ENCODE measurements at places on chromosomes 6 and 20.
A peak's percentile ranks its signal among the peaks of the same experiment; 100 is the strongest.

DNA sequence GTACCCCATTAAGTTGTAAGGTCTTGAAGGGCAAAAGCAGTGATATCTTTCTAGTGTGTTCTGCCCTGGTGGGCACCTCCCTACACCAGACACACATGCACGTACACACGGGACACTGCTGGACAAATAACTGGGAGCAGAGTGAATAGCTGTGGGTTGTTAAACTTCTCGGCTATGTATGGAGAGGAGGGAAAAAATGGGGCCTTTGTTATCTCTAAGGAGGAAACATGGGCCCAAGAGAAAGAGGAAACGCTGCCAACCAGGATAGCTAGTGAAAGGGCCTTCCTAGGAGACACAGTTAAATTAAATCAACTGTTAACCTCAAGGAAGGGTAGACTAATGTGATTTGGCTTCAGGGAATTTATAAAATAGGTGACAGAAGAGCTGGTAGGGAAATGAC is 169.7 kb downstream of the MYLK4 start:
- no peak for DNase-seq

- no peak for DNase-seq
Measured at GRCh38 chr6:148448369-148449012, 105.9 kb downstream of the SASH1 start.

DNA sequence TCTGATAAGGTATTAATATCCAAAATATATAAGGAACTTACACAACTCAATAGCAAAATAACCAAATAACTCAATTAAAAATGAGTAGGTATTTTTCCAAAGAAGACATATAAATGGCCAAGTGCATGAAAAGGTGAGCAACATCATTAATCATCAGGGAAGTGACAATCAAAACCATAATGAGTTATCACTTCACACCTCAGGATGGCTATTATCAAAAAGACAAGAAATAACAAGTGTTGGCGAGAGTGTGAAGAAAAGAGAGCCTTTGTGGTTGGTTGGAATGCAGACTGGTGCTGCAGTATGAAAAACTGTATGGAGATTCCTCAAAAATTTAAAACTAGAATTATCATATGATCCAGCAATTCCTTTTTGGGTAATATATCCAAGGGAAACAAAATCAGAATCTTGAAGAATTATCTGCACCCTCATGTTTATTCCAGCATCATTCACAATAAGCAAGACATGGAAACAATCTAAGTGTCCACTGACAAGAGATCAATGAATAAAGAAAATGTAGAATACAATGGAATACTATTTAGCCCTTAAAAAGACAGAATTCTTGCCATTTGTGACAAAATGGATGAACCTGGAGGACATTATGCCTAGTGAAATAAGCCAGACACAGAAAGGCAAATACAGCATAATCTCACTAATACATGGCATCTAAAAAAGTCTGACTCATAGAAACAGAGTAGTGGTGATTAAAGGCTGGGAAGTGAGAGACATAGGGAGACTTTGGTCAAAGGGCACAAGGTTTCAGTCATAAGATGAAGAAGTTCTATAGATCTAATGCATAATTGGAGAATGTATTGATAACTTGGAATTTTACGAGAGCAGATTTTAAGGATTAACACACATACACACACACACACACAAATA is 175.6 kb downstream of the FOXA2 start:
- DNase-seq = no peak

- DNase-seq = no peak
Measured at GRCh38 chr20:12659942-12660341, 348.8 kb upstream of the SPTLC3 start.

GRCh38 chr6:108243836-108244235 is 17.0 kb downstream of the SNX3 start:
- no peak for DNase-seq

- DNase-seq = peak; percentile 77
Measured at GRCh38 chr20:31747640-31748039, 8.6 kb downstream of the TPX2 start.

GRCh38 chr6:108737594-108738546 is 110.4 kb upstream of the ARMC2 start:
- DNase-seq = peak; percentile 98

- no peak for DNase-seq
Measured at GRCh38 chr6:33988121-33989015, 157.5 kb downstream of the GRM4 start.

DNA sequence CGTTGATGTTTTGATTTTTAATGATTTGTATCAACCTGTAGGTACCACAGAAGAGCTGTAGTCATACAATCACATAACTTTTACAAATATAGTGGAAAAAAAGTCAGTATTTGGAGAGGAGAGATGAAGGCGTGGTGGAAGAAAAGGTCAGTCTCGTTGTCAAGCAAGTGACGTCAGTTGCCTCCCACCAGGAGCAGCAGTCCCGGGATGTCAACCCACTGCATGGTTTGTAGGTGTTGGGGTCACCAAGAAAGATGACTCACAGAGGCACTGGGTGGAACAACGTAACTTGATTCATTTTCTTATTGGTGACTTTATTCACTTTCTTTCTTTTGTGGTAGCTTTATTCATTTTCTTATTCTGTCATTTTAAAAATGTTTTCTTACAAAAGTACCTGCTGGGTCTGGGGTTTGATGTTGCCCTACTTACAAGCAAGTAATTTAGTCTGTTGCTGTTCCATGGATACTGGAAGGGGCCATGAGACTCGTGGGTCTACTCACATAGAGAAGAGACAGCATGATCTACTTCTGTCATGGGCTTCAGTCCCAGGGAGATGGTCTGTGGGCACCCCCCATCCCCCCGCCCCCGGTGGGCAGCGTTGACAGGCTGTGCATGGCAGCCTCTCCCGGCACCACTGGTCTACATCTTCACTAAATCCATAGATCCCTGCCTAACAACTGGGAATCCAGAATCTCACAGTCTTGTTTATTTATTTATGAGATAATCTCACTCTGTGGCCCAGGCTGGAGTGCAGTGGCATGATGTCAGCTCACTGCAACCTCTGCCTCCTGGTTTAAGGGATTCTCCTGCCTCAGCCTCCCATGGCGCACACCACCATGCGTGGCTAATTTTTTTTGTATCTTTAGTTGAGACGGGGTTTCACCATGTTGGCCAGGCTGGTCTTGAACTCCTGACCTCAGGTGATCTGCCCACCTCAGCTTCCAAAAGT is 36.4 kb upstream of the SYNJ2 start:
- DNase-seq = no peak

GRCh38 chr6:4350567-4351519 is 215.5 kb upstream of the ECI2 start:
- DNase-seq = peak; percentile 38

GRCh38 chr6:31541658-31542521 is at the start of gene DDX39B:
DDX39B (minus strand) TSS chr6:31542003; CDS start chr6:31540532, 1,471 bp downstream.
- DNase-seq = peak; percentile 98

DNA sequence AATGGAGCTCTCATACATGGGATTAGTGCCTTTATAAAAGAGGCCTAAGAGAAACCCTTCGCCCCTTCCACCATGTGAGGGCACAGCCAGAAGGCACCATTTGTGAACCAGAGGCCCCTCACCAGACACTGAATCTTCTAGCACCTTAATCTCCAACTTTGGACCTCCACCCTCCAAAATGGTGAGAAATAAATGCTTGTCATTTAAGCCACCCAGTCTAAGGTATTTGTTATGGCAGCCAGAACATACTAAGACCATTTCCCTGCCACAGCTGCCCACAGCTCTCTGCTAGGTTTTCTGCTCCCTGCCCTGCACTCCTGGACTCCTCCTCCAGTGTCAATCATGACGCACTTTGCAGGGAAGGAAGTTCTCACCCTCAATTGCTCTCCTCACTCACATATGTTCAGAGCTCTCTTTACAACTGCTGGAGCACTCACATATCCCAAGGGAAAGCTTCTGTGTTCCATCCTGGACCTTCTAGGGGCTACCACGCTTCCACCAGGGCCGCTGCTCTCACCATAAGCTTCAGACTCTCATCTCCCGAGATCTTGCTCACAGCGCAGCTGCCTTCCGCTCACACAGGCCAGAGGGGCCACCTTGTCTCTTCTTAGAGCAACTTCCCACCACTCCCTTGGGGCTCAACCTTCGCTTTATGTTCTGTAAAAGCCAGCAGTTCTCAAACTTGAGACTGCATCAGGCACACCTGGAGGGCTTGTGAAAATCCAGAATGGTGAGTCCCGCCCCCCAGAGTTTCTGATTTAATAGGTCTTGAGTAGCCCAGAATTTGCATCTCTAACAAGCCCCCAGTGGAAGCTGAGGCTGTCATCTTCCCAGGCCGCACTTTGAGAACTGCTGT is 1.6 kb upstream of the LY86 start:
- no peak for DNase-seq

- DNase-seq = no peak
Measured at GRCh38 chr6:71317441-71317840, 28.8 kb downstream of the OGFRL1 start.

DNA sequence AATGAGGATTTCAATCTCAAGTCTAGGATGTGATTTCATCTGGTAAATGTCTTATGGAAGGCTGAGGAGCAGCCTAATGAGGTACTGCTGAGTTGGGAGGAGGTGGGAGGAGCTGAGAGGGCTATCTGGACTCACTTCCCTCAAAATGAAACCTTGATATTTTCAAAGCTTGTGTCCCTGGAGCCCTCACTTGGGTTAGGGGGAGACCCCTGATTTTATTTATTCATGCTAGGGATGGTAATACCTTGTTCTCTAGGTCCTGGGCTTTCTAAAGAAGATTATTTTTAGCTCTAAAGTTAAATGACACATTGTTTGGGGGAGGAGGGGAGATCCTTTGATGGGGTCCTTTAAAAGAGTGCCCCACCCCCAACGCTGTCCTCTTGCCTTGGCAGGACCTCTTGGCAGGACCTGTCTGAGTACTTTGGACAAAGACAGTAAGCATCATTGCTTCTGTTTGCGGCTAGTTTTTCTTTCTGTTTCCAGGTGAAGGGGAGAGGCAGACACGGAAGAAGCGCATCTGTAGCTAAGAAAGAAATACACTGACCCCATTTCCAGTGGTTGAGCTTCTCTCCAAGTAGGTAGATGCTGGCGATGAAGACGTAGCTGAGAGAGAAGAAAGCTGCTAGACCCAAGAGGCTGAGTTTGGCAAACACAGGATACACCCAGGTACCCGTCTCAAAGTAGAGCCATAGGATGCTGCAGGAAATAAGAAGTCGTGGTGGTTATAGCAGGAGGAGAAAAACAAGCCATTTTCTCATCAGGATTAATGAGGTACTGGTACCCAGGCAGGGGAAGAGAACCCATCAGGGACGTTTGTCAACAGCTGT is 55.6 kb downstream of the ADTRP start:
- DNase-seq = no peak

DNA sequence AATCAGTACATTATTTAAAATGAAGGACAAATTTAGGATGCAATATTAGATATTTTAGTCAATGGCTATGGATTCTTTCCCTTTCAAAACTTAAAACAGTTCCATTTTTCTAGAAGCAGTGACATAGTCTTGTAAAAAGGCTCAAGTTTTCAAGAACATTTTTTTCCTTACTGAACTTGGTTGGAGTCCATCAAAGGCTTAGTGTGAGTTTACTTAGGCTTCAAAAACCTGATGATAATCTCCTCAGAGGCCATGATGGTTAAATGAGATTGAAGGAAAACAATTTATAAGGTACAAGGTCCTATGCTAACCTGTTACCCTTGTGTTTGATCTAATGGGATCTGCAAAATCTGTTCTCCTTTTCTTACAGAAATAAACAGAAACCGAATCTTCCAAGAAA is 531.8 kb downstream of the UTRN start:
- no peak for DNase-seq

- DNase-seq = peak; percentile 26
Measured at GRCh38 chr20:31678389-31679356, 41.0 kb downstream of the COX4I2 start.

- peak; percentile 79 for DNase-seq
Measured at GRCh38 chr20:14612391-14612790, 275.0 kb upstream of the FLRT3 start.

Data from fibroblast of upper back skin (primary cell).